Right lobe of liver (tissue), 6 donors: ENCODE measurements at places on chromosomes 1 and 21. TPM values are rescaled to one million over a fixed set of nuclear protein-coding genes. Genes with fewer than 3 reads are reported as not detected.

Gene SHISA4
- 8.1 TPM for total RNA-seq

DNA sequence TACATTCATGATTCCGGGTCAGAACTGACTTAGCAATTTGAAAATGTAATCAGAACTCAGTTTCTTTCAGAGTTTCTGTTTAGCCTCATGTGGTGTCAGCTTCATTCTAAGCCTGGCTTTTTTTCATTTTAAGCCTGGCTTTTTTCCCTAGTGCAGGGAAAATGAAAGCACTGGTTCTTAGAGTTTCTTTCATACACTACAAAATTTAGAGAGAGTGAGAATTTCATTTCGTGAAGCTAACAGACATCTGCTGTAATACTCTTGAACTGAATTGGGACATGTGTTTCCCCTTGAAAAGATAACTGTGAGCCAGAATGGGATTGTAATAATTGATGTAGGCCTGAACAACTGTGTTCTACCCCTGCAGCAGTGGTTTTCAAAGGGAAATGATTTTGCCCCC, 95.3 kb upstream of the KIAA0040 start:
- no peak overlapping the region for H3K4me3 ChIP-seq
- no peaks in the 10 kb centered on the region for H3K4me1 ChIP-seq
- DNase-seq, result no peak

Gene AHCYL1
- total RNA-seq, result 60.3 TPM

Gene PLA2G2C
- total RNA-seq, result not detected
